ENCODE measurements at places on chromosomes 6 and 20. TPM values are rescaled to one million over a fixed set of nuclear protein-coding genes. Genes with fewer than 3 reads are reported as not detected.

GRCh38 chr6:92710048-92710447 lies 709.3 kb downstream of the EPHA7 start:
- H3K4me1 ChIP-seq, result no peaks in the 10 kb centered on the region
- H3K4me3 ChIP-seq, result no peak overlapping the region
- H3K27me3 ChIP-seq, result no peaks in the 10 kb centered on the region
- H3K36me3 ChIP-seq, result no peaks in the 10 kb centered on the region
- DNase-seq, result no peak

DNA sequence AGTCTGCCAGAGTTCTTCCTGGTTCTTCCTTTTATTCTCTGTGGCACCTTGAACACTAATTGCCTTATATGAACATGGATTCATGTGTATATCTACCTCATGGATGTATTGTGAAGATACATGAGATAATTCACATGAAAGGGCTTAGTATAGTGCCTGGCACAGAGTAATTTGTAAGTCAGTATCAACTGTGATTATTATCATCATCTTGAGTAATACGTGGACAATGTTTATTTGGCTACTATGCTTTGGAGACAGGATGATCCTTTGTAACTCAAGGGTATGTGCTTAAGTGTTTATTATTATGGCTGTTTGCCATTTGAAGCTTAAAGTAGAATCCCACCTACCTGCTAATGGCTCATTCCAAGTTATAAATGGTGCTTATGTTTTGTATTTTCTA lies 16.0 kb downstream of the DOP1A start:
- no peak for DNase-seq
- peaks cover 6% of the 10 kb centered on the region for H3K4me1 ChIP-seq
- H3K27ac ChIP-seq, result no peak overlapping the region
- H3K27me3 ChIP-seq, result no peaks in the 10 kb centered on the region
- H3K4me3 ChIP-seq, result no peak overlapping the region

DNA sequence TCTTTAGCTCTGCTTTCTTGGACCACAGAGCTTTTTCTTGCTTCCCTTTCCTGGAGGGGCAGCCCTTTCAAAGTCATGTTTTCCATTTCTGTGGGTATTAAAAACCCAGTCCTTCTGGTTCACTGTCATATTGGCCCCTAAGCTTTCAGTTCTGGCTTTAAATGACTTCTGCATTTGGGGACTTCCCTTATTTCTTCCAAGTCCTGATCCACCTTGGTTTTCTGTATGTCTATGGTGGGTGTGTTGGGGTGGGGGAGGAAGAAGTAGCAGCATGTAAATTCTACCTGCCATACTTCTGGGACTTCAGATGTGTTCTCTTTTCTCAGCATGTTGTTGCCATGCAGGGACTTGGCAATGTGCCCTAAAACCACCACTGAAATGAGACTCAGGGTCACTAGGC lies 77.1 kb upstream of the EMILIN3 start:
- no peak for DNase-seq
- no peak overlapping the region for H3K4me3 ChIP-seq
- H3K27ac ChIP-seq, result no peak overlapping the region
- no peaks in the 10 kb centered on the region for H3K4me1 ChIP-seq
- H3K36me3 ChIP-seq, result peaks cover 29% of the 10 kb centered on the region

DNA sequence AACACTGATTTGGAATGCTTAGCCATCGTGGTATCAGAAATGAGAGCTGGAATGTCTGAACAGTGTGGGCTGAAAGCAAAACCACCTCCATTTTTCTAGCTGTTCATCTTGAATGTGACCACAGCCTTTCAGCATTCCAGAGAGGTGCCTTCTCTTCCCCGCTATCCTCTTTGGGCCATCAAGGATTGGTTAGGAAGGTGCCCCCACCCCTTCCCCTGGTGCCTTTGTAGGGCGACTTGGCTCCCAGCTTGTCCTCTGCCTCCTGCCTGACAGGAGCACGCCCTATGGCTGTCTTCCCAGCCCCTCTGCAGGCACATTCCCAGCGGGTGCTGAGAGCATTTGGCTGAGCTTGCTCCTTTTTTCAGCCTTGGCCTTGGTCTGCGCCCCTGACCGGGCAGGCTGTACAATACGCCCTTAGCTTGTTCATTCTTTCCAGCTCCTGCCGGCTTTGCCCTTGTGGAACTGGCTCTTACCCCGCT lies 97.5 kb downstream of the ARMC2 start:
- DNase-seq, result no peak
- H3K4me3 ChIP-seq, result no peak overlapping the region
- peaks cover 31% of the 10 kb centered on the region for H3K4me1 ChIP-seq
- H3K36me3 ChIP-seq, result peaks cover 6% of the 10 kb centered on the region
- no peak overlapping the region for H3K27ac ChIP-seq
- H3K27me3 ChIP-seq, result no peaks in the 10 kb centered on the region

MLIP gene
- 0.61 TPM for total RNA-seq

DNA sequence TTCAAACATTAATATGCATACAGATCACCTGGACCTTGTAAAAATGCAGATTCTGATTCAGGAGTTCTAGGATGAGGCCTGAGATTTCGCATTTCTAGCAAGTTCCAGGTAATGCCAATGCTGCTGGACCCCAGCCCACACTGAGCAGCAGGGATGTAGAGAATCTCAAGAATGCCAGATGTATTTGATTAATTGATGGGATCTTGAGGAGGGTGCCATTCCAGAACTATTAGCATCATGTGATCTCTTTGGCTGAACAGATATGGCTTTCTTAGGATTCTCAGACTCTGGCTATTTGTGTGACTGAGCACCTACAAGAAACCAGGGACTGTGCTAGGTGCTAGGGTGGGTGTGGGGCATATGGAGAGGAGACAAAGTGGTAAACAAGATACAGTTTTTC lies 16.5 kb upstream of the SNX3 start:
- H3K27ac ChIP-seq, result no peak overlapping the region
- no peak overlapping the region for H3K4me3 ChIP-seq
- DNase-seq, result no peak
- no peaks in the 10 kb centered on the region for H3K27me3 ChIP-seq
- no peaks in the 10 kb centered on the region for H3K4me1 ChIP-seq

DNA sequence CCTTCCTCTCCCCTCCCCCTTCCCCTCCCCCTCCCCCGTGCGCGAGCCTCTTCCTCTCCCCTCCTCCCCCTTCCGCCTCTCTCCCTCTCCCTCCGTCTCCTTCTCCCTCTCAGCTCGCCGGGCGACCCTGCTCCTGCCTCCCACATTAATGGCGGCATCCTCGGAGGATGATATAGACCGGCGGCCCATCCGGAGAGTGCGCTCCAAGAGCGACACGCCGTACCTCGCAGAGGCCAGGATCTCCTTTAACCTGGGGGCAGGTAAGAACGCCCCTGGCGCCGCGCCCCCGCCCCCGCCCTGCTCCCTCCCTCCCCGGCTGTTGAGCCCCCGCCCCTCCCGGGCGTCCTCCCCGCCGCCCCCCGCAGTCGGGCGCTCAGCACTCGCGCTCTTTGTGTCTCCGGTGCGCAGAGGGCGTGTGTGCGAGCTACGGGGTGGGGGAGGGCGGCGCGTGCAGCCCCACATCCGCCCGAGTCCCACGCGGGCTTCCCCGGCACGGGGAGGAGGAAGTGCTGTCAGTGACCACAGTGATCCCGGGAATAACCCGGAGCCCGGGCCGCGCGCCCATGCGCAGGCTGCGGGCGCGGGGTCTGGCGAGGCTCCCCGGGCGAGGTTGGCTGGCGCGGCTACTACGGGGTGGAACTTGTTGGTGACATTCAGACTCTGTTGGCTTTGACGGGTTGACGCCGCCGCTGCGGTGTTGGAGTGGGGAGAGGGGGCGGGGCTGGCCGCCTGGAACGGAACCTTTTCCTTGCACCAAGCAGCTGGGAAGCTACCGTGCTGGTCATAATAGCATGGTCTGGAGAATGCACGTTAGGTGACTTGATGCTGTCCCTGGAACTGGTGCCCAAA lies 33.2 kb downstream of the PHACTR1 start:
- peaks cover 51% of the 10 kb centered on the region for H3K27me3 ChIP-seq
- no peaks in the 10 kb centered on the region for H3K4me1 ChIP-seq
- no peak overlapping the region for H3K27ac ChIP-seq
- H3K36me3 ChIP-seq, result no peaks in the 10 kb centered on the region
- DNase-seq, result no peak

DNA sequence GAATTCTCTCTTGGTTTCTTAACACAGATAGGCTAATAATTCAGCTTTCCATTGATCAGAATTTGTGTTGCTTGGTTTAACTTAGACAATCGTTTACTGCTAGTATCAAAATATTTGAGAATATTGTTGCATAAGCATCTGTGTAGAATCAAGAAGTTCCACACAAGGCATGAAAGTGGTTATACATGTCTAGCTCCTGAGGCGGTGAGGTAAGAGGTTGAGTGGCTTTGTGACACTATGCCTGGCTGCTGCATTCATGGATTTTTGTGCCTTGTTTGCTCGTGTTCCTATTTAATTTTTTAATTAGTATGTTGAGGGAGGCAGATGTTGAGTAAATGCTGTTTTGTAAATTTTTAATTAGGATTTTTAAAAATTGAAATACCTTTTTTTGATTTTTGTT lies 10.2 kb downstream of the PKIB start:
- DNase-seq, result no peak
- H3K4me3 ChIP-seq, result no peak overlapping the region
- no peak overlapping the region for H3K27ac ChIP-seq
- peaks cover 5% of the 10 kb centered on the region for H3K36me3 ChIP-seq
- no peaks in the 10 kb centered on the region for H3K27me3 ChIP-seq

GRCh38 chr6:144922120-144922722 lies 637.1 kb downstream of the UTRN start:
- no peaks in the 10 kb centered on the region for H3K27me3 ChIP-seq
- no peak overlapping the region for H3K27ac ChIP-seq
- H3K4me3 ChIP-seq, result no peak overlapping the region
- no peaks in the 10 kb centered on the region for H3K36me3 ChIP-seq
- peaks cover 6% of the 10 kb centered on the region for H3K4me1 ChIP-seq

All from MCF 10A (cell line).